Gastroesophageal sphincter (tissue), 4 donors: ENCODE measurements at places on chromosomes 3 and 15.

DNA sequence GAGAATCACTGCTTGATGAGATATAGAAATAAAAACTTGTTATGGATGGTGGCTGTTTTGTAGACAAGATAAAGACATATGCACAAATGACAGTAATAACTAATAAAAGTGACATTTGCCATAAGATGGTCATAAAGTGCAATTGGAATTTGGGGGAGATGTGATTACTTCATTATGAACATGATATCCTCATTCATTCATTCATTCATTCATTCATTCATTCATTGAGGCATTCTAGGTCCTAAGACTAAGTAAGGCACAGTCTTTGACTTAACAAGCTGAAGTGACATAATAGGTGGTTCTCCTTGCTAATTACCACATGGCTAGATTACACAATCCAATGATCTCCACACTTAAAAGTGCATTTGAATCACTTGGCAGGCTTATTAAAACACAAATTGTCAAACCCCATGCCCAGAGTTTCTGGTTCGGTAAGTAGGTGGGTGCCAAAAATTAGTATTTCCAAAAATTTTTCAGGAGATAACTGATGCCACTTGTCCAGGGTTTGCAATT is 18.9 kb downstream of the RAP2B start:
- H3K4me3 ChIP-seq: no peak overlapping the region
- no peaks in the 10 kb centered on the region for H3K27me3 ChIP-seq
- no peaks in the 10 kb centered on the region for H3K36me3 ChIP-seq
- H3K27ac ChIP-seq: no peak overlapping the region
- ATAC-seq: no peak

DNA sequence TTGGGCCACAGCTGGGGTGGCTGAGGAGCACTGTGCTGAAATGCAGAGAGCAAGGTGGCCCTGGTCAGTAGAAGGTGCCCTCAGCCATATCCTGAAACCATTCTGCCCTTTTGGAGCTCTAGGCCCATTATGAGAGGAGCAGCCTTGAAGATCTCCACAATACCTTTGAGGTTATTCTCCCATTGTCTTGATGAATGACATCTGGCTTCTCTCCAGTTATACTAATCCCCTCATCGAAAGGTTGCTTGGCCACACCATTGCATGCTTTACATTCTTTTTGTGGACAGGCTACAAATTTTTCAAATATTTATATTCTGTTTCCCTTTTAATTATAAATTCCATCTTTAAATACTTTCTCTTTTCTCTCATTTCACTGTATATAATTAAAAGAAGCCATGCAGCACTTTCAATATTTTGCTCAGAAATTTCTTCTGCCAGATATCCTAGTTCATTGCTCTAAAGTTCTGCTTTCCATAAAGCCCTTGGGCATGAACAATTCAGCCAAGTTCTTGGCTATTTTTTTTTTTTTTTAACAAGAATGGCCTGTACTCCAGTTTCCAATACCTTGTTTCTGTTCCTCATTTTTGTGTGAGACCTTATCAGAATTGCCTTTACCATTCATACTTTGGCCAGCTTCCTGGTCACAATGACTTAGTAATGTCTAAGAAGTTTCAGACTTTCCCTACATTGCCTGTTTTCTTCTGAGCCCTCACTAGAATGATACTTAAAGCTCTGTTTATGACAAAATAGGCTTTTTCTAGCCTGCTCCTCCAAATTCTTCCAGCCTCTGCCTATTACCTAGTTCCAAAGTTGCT is 138.9 kb upstream of the SGO1 start:
- H3K27me3 ChIP-seq: no peaks in the 10 kb centered on the region
- no peak overlapping the region for H3K27ac ChIP-seq
- ATAC-seq: no peak
- peaks cover 2% of the 10 kb centered on the region for H3K4me1 ChIP-seq

DNA sequence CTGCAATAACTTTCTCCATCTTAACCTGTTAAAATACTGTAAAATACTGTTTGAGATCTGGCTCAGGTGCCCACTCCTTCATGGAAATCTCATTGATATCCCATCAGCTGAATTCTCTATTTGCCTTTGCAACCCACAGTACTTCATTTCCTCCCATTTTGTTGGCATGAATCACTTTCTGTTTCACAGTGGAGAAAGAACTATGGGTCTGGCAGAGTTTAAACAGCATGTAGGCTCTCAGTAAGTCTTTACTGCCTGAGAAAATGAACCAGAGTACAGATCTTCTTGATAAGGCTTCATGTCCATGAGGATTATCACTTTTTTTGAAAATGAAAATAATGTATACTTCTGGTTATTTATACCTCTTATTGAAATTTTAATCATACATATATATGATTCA is 245.9 kb downstream of the NAALADL2 start:
- no peaks in the 10 kb centered on the region for H3K4me1 ChIP-seq
- H3K27ac ChIP-seq: no peak overlapping the region
- no peaks in the 10 kb centered on the region for H3K36me3 ChIP-seq
- ATAC-seq: no peak
- H3K27me3 ChIP-seq: no peaks in the 10 kb centered on the region

DNA sequence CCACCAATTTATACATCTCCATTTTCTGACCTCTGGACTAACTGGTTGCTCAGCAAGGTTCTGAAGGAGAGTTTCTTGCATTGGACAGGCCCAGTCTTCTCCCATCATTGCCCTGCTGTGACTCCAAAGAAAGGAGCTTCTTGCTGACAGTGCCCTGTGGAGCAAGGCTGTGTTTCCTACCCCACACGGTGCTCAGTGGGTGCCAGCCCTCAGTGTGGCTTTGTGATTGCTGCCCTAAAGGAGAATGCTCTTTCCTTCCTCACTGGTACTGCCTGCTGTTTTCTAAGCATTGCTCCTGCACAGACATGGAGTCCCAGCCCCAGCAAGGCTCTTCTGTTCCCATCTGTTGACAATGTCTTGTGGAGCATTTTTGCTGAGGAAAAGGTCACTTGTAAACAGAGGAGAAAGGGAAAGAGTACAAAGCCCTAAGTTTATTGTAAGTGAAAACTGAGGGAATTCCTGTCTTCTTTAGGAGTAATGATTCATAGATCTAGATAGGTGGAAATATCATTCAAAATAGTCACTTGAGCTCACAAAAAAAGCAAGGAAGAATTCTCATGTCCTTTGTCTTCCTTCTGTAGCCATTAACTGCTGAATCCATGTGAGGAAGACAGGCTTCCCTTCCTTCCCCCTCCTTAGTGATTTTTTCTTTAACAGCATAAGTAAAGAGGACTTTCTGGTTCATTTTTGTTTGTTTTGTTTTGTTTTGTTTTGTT is 62.9 kb downstream of the HMG20A start:
- H3K4me1 ChIP-seq: peaks cover 67% of the 10 kb centered on the region
- no peaks in the 10 kb centered on the region for H3K36me3 ChIP-seq
- ATAC-seq: no peak
- H3K27me3 ChIP-seq: no peaks in the 10 kb centered on the region
- no peak overlapping the region for H3K27ac ChIP-seq
- no peak overlapping the region for H3K4me3 ChIP-seq

GRCh38 chr3:277873-278272 is 81.3 kb downstream of the CHL1 start:
- H3K4me3 ChIP-seq: no peak overlapping the region
- no peak overlapping the region for H3K27ac ChIP-seq
- H3K36me3 ChIP-seq: no peaks in the 10 kb centered on the region

DNA sequence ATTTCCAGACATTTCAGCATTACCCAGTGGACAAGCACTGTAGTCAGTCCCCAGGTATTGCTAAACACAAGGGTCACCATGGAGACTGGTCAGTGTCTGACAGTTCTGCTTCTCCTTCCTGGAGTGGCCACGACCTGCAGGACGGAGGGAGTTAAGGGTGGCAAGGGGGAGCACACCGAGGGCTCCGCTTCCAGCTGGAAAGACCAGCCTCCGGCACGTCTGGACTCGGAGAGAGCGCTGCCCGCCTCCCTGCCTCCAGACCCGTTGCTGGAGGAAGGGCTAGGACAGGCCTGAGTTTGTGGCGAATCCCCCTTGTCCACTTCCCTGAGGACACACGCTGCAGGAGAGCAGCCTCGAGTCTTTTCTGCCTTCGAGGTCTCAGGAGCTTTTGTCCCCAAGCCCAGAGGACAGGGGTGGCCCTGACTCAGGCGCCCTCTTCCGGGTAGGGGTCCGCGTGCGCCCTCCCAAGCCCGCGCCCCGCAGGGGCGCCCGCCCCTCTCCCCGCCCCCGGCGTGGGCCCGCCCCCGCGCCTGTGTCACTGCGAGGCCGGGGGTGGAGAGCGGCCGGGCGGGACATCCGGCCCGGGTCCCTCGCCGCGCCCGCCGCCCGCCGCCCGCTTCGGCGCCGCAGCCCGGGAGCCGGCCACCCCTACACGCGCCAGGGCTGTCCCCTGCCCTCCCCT is at the start of gene CHST14:
TSS of gene CHST14 (plus strand) at position 562 of the 682 bp plus-strand sequence. CDS start 230 bp downstream, outside the sequence.
- peaks cover 26% of the 10 kb centered on the region for H3K4me1 ChIP-seq
- H3K4me3 ChIP-seq: peak within 1 kb of the TSS; percentile 97
- H3K27me3 ChIP-seq: no peaks in the 10 kb centered on the region

DNA sequence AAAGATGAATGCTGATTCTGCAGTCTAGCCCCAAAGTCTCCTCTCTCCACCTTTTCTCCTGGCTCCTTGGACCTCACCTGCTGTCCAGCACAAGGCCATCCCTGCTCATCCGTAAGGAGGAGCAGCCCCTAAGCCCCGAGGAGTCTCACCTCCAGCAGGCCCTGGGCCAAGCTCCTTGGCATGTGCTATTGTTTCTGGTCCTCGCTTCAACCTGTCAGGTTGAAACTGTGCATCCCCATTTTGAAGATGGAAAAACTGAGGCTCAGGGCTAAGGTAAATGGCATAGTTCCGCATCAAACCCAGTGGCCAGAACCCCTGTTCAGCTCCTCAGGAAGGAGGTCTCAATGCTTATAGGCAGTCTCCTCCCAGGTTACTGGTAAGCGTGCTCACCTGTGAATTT is 26.1 kb downstream of the CHDH start:
- no peaks in the 10 kb centered on the region for H3K4me1 ChIP-seq
- no peak overlapping the region for H3K27ac ChIP-seq

GRCh38 chr3:186613637-186614265 is 891 bp downstream of the AHSG start:
- peaks cover 4% of the 10 kb centered on the region for H3K4me1 ChIP-seq
- no peak for ATAC-seq
- H3K27me3 ChIP-seq: peaks cover 51% of the 10 kb centered on the region
- no peak overlapping the region for H3K27ac ChIP-seq
- H3K4me3 ChIP-seq: no peak overlapping the region

- H3K4me3 ChIP-seq: no peak overlapping the region
- H3K36me3 ChIP-seq: no peaks in the 10 kb centered on the region
- no peaks in the 10 kb centered on the region for H3K4me1 ChIP-seq
These were observed 96.7 kb upstream of the PLXNA1 start for GRCh38 chr3:126886217-126886616.
